ENCODE measurements at places on chromosomes 7 and 10. TPM values are rescaled to one million over a fixed set of nuclear protein-coding genes. Genes with fewer than 3 reads are reported as not detected.
A peak's percentile ranks its signal among the peaks of the same experiment; 100 is the strongest.

DNA sequence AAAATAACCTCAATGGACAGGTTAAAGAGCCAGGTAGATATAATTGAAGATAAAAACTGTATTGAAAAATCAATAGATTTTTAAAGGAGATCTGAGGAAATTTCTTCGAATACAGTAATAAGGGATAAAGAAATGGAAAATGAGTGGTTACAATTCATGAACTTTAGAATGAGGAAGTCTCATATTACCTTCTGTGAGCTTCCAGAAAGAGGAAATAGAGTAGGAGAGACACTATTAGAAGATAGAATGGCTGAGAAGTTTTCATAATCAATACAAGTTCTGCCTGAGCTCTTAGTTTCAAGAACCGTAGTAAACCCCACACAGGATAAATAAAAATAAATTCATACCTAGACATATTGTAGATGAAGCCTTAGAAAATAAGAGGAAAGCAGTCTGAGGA is 11.5 kb downstream of the SDK1 start:
- DNase-seq, result no peak

DNA sequence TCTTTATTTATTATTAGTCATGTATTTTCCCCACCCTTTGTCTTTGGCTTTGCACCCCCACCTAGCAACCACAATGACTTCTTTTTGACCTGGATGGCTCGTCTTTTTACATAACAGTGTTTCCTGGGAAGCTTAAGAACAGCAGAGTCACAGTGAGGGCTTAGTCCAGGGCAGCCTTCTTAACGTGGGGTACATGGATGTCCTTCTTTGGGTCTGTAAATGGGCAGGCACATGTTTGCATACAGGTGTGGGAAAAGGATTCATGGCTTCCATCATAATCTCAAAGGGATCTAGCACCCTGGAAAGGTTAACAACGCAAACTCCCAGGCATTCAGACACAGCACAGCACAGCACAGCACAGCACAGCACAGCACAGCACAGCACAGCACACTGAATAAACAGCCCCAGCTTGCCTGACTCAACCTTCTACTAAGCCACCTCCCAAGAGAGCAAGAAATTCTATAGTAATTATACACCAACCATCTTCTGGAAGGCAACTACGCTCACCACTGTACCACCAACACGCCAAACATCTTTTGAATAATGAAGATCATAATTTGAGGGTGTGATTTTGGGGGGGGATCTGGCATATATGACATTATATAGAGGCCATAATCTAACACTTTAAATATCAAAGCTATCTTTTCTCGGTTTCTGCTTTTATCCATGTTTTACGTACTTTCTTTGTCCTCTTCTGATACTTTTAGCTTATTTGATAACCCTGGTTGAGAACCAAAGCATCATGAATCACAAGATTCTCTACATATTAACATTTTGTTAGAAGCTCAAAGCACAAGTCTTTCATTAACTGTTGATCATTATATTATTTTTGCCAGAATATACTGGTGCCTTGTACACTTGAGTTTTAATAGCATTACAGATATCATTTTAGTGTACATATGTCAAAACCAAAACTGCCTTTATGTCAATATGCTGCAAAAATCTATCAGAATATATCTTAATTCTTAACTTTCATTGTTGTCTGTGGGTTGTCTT is 177.2 kb upstream of the KLF14 start:
- DNase-seq, result peak; percentile 44

The COMMD3 gene
- polyA plus RNA-seq, result 71.8 TPM

GRCh38 chr10:6171881-6172695 is 30.6 kb upstream of the PFKFB3 start:
- no peak for DNase-seq

Measured in small intestine (tissue), 16 donors.